ENCODE measurements at places on chromosomes 2 and 18.
A peak's percentile ranks its signal among the peaks of the same experiment; 100 is the strongest.

- DNase-seq: peak; percentile 67
These were observed 55.7 kb downstream of the COA5 start for GRCh38 chr2:98552499-98553179.

DNA sequence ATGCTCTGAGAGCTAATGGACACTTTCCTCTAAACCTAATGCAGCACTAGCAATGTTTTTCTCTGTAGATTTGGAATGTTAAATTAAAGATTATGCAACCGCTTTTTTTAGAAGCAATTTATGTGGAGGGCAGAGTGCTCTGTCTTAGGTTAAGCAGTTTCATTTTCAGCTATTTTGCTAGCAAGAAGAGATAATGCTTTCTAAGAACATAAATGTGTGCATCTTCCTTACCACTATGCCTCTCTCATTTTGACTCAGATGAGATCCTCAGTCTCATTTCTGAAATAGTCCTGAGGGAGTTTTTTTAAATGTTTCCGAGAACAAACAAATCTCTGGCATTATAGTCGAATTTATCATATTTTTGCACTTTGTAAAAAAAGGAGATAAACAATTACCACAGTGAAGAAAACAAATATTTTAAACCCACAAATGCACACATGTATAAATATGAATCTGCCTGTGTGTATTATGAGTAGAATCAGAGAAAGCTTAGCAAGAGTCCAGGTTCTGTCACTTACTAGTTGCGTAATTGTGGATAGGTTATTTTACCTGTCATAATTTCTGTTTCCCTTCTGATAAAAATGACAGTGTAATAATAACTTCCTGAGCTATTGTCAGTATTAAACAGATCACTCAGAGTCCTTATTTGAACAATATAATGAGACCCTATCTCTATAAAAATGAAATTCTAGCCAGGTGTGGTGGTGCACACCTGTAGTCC is 207.7 kb upstream of the CRIM1 start:
- no peak for DNase-seq

GRCh38 chr2:184154438-184154837 is 443.9 kb upstream of the ZNF804A start:
- no peak for DNase-seq

- peak; percentile 36 for DNase-seq
These were observed 543.4 kb downstream of the IRS1 start for GRCh38 chr2:226256237-226256636.

DNA sequence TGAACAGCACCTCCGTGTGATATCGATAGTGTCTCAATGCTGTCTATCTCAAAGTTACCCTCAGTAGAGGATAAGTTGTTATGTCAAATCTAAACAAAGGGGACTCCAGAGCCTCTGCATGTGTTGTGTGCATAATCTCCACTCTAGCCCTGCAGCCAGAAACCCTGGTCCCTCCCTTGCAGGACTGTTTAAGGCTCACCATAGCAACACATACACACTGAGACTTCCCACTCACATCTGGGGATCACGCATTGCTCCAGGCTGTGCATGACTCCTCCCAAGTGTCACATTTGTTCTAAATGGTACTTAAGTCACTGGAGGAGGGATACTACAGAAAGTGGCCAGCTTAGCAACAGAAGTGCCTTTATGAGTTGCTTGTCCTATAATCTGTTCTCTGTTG is 258.6 kb upstream of the CRIM1 start:
- DNase-seq: no peak

DNA sequence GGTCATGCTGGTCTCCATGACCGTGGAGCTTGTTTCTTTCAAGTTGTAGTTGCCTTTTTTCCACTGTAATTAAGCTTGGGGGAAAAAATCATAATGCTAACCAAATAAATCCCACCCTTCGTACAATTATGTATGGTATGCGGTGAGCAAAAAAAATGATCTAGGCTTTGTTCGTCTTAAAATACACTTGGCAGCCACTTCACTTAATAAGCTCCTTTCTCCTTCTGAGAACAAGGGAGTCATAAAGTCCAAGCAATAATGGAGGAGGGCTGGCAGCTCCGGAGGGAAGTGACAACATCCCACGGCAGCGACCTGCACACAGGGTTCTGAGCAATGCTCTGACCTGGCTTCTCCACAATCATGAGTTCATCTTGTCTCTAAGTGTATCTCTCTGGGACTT is 91.2 kb upstream of the KLHL29 start:
- no peak for DNase-seq

DNA sequence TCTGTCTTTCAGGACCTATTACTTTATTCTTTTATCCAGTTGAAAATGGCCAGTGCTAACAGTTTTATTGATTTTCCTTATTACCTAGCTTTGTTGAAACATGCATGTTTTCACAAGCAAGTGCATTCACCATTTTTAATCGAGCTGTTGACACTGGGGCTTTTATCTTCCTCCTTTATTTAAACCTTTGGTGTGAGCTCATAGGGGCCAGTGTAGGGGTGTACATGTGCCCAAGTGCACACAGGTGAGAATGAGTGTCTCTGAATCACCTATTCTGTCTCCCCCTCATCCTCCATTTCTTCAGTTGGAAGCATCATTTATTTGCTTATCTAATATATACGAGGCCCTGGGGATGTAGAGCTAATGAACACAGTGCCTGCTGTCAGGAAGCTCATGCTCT is 199.1 kb downstream of the PRKCE start:
- no peak for DNase-seq

GRCh38 chr2:44314362-44314761 is 39.1 kb downstream of the SLC3A1 start:
- no peak for DNase-seq

- no peak for DNase-seq
These were observed 32.3 kb downstream of the KLHL29 start for GRCh38 chr2:23417310-23417709.

- DNase-seq: no peak
These were observed 65.6 kb downstream of the ODC1 start for GRCh38 chr2:10382354-10383061.

GRCh38 chr18:63705401-63705800 is 2.6 kb downstream of the SERPINB11 start:
- no peak for DNase-seq

GRCh38 chr18:2302628-2303516 is 268.4 kb downstream of the METTL4 start:
- DNase-seq: peak; percentile 14

DNA sequence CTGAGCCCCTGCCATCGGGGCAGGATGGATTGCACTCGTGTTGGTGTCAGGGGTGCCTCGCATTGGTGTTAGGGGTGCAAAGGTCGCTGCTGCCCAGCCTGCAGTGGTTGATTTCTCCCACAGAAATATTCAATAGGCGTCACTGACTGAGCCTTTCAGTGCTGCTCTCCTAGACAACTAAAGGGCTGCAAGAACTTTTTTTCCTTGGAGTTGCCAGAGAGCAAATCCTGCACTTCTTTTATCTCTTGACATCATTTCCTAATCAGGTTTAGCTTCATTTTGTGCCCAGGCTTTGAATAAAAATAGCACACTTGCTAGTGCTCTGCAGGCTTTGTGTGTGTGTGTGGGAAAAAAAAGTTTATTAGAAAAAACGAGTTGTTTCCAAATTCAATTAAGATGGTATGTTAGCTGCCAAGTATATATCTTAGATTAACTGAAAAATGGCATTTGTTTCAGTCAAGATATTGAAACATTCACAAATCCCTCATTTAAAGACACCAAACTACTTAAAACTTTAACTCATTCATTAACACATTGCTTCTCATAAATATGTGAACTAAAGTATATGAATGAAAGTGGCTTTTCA is 125.6 kb downstream of the SOCS6 start:
- no peak for DNase-seq

GRCh38 chr2:70723286-70723885 is 44.6 kb downstream of the ADD2 start:
- DNase-seq: no peak

DNA sequence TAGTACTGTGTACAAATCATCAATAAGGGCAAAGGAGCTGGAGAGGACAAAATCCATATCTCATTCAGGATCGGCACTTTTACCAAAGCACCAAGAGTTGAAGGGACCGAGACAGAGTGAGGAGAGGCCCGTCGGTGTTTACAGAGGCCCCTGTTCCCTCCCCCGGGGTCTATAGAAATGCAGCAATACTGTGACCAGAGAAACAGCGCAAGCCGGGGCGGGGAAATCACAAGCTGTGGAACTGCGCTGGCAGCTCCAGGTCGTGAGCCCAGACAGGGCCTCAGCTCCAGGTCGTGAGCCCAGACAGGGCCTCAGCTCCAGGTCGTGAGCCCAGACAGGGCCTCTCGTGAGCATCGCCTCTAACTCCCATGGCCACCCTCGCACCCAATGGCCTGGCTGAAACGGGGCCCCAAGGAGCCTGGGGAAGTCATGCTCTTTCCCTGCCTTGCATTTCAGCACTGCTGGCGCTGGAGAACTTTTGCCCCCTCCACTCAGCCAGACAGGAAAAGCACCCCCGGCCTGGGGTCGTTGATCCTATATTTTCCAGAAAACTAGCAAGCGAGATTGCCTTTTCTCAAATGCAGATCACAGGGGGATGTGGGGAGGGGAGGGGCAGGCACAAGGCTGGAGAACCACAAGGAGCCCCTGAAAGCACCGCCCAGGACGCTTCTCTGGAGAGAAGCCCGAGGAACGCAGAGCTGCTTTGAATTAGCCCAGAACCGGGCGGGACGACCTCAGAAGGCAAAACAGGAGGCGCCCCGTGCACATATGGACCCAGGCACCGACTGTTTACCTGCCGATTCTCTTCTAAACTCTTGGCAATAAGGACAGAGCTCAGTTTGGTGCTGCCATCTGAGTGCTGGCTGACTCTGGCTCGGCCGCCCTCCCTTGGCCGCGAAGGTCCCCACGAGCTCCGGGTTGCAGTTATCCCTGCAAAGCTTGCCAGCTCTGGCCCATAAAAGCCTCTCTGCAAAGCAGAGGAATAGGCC is 223.7 kb downstream of the ACKR3 start:
- DNase-seq: no peak

DNA sequence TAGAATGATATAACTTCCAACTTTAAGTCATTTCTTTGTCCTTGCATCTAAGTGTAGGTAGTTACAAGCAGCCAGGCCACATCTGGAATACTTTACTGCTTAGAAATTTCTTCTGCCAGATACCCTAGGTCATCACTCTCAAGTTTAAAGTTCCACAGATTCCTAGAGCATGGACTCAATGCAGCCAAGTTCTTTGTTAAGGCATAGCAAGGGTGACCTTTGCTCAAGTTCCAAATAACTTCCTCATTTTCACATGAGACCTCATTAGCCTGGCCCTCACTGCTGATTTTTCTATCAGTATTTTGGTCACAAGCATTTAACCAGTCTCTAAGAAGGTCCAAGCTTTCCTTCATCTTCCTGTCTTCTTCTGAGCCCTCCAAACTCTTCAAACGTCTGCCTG is 7.8 kb upstream of the UGT1A9 start:
- no peak for DNase-seq

DNA sequence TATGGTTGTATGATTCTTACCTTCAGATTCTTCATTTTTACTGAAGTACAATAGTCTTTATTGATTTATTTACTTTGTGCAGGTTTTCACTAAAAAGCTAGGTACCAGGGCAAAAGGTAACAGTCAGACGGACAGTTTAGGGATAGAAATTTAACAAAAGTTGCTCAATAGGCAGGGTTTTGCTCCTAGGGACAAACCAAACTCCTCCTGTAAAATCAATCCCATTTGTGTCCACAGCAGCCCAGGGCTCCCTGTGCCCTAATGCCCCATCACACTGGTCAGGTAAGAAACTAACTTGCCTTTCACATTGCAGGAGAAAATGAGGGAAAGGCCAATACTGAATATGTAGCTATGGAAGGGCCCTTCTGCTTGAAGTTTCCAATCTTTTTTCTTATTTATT is 410.9 kb downstream of the EPHA4 start:
- DNase-seq: no peak

DNA sequence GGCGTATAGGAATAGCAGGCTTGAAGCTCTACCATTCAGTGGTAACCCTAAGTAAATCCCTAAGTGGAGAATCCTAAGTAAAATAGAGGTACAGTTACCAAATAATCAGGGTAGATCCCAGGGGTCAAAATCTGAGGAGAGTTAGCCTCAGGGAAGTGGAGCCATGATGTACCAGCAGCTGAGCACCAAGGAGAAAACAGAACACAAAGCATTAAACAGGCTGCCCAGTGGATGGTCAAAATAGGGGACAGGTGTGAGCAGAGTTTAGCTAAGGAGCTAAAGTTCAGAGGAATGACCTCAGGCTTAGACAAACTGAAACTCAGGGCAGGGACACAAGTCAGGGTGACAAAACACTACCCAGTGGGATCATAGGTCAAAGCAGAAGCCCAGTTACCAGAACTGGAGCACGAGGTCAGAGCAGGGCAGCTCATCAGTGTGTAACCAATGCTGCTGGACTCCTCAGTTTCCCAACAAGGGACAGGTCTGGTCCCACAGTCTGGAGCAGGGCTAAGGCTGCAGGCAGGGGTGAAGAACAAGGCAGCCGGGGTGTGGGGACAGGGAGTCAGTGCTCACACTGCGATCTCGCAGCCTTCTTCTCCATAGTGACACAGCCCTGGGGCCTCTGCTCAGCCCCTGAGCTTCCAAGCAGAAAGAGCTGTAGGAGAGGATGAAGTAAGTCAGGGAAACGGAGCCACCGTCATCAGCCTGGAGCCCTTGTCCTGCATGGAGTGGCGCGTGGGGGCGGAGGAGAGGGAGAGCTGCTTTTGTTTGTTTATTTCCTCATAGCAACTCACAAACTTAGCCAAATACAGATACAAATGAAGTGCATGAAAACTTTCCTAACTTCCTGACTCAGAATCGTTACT is 264.0 kb downstream of the MREG start:
- DNase-seq: no peak

DNA sequence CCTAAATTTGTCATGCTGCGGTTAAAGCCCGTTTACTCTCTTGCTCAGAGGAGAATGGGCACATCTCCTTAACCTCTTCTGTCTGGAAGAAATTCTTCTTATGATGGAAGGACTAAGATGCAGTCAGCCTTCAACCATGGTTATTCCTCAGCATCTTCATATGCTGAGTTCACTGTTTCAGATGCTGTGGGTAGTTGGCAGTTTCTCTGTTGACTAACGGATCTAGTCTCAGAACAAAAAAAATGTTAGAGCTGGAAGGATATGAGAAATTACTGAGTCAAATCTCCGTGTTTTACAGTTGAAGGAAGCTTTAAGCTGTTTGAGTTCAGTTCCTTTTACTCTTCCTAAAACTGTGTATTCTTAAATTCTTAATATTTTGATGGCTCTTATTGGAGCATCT is 43.6 kb upstream of the PGAP1 start:
- no peak for DNase-seq
